ENCODE measurements at places on chromosomes 1 and 21.
A peak's percentile ranks its signal among the peaks of the same experiment; 100 is the strongest.

DNA sequence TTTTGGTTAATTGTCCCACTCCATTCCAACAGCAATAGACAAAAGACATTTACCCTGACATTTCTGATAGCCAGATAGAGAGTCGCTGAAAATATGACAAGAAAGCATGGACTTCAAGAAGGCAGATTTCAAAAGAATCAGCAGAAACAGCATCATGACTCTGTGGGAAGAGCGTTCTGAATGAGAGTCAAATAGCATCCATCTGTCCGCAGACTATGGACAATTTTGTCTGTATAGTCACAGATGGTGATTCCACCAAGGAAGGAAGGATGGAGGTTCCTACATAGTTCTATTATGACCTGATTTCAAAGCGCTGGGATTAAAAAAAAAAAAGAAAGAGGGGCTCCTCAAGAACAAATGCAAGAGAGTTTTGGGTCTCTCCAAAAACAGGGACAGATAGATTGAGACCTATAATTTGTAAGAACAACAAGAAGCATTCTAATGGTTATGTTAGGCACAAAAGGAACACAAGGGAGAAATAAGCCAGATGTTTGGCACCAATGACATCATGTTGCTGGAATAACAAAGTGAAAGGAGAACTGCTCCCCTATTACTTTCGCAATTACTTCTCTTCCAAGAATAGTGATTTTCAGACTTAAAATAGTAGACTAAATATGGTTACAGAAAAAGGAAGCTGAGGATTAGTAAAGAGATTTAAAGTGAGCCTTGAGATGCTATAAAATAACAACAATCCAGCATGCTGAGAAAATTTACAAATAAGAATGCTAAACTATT is 28.5 kb downstream of the NIBAN1 start:
- DNase-seq, result no peak

- DNase-seq, result peak; percentile 51
Measured at GRCh38 chr1:904310-904950, 19.3 kb upstream of the SAMD11 start.

- DNase-seq, result no peak
Measured at GRCh38 chr1:12335815-12336214, 106.0 kb downstream of the VPS13D start.

GRCh38 chr1:27967884-27968466 is 8.2 kb downstream of the XKR8 start:
- DNase-seq, result no peak

DNA sequence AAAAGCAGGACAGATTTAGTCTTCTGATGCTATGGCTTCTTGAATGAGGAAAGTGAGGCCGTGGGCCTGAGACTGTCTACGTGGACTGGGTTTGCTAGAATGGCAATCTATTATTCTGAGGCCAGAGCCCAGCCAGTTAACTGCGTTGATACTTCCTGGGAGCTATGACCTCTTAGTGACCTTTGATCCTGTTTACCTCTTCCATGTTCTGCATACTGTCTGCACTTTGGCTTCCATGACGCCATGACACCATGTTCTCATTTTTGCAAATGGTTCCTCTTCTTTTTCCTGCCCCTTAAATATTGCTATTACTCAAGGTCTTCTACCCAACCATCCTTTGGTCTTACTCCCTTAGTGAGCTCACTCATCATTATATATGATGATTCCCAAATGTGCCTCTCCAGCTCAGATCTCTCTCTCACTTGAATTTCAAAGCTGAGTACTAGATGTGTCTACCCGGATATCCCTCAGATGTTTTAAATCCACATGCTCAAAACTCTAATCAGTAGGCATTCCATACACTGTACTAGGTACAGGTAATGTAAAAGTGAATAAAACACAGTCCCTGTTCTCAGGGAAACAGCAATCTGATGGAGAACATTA is 66.1 kb upstream of the ATP1A1 start:
- DNase-seq, result no peak

- DNase-seq, result no peak
Measured at GRCh38 chr1:59057796-59058195, 239.1 kb upstream of the FGGY start.

- no peak for DNase-seq
Measured at GRCh38 chr1:234655328-234656069, 45.5 kb upstream of the IRF2BP2 start.

- DNase-seq, result no peak
Measured at GRCh38 chr1:92902406-92902744, 58.9 kb downstream of the DIPK1A start.

DNA sequence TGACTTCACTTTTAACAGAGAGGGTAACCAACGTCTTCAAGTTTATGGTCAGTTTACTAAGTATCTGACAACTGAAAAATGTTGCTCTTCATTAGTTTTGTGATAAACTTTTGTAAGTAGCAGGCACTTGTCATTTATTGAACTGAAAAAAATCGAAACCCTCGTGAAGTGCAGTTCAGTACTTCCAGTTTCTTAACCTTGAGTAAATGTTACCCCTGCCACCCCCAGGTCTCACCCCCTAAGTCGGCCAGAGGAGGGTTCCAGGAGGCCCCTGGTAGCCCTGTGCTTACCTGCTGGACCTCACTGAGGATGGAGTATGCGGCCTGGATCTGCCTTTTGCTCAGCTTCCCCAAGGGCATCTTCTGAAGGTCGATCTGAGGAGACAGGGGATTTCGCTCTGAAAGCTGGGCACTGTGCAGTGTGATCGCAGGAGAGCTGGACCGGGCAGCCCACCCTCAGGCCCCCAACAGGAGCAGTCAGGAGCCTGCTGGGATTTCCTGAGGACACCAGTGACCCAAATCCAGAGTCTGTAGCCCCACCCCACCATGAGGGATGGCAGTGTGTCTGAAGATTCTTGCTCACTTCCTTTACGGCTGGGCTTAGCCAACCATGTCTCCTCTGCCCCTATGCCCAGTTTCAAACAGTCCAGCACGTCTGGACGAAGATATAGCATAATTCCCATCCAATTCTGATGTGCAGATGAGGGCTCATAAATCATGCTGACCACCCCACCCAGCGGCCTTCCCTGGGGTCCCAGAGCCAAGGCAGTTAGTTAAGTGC is 37.6 kb downstream of the PARP1 start:
- DNase-seq, result no peak

- DNase-seq, result no peak
Measured at GRCh38 chr1:154335025-154335714, 9.8 kb downstream of the ATP8B2 start.

DNA sequence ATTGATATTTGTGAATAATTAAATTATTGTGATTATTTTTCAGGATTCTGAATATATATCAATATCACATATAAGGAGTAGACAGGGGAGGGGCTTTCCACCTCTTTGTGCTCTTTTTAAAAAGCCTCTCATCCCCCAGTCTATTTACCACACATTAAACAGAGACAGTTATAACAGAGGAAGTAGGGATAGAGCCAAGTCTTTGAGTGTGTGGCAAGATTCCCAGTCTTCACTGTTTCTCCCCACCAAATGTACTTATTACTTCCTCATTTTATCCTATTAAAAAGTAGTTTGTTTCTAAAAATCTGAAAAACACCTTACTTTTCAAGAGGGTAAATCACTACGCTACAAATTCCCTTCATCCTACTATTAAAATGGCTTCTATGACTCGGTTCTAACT is 46.7 kb downstream of the EPS15 start:
- DNase-seq, result no peak

- DNase-seq, result no peak
Measured at GRCh38 chr1:24619376-24619775, 23.7 kb upstream of the SRRM1 start.
